ENCODE measurements at places on chromosomes 4 and X. TPM values are rescaled to one million over a fixed set of nuclear protein-coding genes. Genes with fewer than 3 reads are reported as not detected.

GRCh38 chrX:38142610-38143009 lies 78.1 kb downstream of the SRPX start:
- DNase-seq, result no peak

DNA sequence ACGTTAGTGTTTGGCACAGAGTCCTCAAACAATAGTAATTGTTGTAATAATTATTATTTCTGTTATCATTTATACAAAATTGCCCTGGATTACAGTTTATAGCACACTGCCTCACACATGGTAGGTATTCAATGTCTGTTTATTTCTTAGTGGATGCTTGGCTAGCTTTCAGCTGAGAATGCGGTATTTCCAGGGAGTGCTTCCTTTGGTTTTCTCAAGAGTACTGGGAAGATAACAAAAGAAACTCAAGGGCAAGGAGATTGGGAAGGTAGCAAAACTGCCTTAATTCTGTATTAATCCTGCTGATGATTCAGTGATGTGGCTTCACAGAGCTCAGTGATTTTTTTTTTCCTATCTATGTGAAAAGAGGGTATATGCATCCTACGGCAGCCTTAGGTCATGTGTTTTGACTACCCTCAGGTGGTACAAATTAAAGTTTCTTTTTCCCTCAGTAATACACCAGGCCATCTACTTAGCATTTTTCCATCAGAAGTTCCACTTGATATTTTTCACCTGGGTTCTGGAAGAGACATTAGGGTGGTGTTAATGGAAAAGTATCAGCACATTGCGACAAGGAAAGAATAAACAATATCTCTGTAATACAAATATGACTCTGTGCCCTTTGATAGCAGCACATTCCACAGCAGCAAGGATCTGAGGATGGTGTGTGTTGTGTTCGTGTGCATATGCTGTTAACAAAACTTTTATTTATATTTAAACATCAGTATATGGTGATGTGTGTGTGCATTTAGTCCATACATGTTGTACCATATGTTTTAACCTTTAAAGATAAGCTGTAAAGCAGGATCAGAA lies 124.3 kb upstream of the RASGEF1B start:
- DNase-seq, result no peak

- DNase-seq, result peak; percentile 56
Observed at GRCh38 chr4:188423039-188423438, 283.8 kb downstream of the TRIML1 start.

DNA sequence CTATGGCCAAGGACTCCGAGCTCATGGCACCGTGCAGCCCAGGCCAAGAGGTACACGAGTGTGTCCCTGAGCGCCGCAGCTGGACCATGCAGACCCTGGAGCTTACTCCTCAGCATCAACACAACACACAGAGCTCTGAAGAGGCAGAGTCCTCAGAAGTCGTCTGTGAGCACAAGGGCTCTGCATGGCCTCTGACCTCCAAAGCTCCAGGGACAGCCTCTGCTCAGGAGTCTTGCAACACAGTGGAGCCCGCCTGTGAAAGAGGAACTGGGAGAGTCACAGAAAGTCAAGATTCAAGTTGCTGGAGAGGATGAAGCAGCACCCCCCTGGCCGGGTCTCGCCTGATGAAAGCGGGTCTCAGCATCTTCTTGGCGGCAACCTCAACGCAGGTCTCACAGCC lies 2.9 kb downstream of the LRPAP1 start:
- no peak for DNase-seq

DNA sequence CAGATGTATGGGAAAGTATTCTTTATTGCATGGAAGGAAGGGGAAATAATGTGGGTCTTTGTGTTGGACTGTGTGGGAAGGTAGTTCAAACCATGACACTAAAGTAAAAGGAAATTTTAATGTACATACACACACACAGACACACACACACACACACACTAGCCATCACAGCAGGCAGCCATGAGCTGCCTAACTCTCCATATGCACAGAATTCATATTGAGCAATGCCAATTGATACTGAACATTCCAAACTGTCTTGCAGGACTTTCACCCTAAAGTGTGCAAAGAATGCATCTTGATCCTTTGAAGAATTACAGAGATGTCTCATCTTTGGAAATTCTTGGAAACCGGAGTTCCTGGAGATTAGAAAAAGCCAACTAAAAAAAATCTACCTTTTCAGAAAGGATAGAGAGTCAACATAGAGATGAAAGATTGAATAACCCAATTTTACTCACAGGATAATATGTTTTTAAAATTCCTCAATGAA lies 120.6 kb upstream of the MBNL3 start:
- no peak for DNase-seq

DNA sequence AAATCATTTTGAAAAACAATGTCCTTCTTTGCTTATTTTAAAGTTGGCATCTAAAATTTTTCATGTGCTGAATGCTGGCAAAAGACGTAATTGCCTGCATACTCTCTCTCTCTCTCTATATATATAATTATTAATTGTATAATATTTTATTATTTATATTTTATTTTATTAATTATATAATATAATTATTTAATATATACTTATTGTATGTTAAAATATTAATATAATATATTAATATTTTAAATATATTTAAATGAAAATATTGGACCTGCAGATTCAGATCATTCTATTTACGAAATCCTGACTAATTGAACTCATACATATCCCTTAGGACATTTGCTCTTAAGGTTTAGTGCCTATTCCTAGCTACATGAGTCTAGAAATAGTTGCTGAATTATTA lies 144.7 kb upstream of the VCX start:
- DNase-seq, result no peak

FAM184B gene
- 0.47 TPM for total RNA-seq

Data from PC-3 (cell line).